ENCODE measurements at places on chromosomes 7 and 10.

DNA sequence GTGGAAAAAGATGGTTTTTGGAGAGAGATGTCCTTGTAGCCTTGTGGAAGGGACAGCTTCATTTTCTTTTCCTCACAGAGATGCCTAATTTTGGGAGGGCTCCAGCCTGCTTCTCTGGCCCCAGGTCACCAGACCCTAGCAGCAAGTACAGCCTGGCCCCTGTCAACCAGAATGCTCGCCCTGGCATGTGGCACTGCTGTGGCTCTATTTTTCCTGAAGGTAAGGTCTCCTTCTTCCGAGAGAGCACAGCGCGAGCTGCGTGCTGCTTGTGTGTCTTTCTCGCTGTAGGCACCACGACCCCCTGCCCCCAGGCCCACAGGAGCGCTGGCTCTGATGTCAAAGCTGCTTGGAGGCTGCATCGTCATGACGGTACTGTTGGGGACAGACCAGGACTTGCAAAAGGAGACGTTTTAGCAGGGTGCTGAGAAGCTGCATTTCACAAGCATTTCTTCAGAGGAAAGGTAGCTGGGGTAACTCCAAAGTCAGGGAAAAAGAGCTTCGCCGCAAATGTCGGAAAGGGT lies 58.7 kb downstream of the CLEC2L start:
- no peak for DNase-seq

DNA sequence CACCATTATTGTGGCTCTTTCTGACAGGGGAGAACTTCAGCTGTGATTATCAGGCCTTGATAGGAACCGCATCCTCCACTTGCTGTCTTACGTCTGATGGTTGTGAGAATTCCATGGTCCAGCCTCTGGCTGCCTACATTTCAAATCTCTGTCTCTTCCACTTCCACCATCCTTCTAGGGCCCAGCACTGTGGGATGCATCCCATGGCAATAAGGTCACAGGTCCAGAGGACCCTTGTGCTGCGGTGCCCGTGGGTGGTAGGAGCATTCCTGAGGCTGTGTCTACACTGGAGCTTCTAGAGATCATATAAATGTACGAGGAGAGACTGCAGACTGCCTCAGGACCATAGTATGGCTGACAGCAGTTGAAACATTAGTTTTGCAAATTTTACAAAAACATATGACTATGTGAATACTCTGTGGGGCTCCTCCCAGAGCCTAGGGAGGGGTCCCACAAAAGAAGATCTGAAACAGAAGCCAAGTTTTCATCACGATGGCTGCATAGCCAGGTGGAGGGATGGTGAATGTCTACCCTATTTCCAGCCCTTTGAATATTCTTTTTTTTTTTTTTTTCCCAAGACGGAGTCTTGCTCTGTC lies 11.8 kb downstream of the CALML3 start:
- DNase-seq: no peak

- DNase-seq: no peak
These were observed 7.2 kb downstream of the CPXM2 start for GRCh38 chr10:123884351-123884906.

- DNase-seq: no peak
These were observed 235.4 kb downstream of the HGF start for GRCh38 chr7:81534446-81534845.

DNA sequence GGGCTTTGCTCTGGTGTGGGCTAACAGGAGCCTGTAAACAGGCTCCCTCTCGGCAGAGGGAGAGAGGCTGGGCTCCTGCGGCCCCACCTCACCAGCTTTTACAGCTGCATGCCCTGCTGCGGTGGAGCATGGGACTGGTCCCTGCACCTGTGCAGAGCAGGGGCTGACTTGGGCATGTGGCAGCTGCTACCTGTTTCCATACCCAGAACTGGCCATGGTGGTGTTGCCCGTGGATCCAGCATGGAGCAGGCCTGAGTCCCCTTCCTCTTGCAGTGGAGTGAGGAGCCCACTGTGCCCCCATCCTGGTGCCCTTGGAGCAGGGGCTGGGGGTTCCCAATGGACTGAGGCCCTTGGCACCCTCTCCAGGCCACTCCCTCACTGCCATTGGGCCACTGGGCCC lies 91.9 kb upstream of the MGMT start:
- no peak for DNase-seq

DNA sequence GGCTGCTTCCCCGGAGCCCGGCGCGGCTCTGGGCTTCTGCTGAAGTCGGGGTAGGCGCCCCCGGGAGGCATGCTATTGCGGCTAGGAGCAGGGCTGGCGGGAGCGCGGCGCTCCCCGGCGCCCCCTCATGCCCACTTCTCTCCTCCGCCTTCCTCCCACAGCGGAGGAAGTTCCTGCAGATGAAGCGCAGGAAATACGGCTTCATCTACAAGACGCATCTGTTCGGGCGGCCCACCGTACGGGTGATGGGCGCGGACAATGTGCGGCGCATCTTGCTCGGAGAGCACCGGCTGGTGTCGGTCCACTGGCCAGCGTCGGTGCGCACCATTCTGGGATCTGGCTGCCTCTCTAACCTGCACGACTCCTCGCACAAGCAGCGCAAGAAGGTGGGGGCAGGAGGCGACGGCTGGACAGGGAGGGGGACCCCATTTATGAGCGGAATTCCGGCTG lies 479 bp downstream of the CYP26A1 start:
- no peak for DNase-seq

GRCh38 chr7:55365205-55365674 lies at the start of gene LANCL2:
LANCL2 (plus strand) TSS chr7:55365337; CDS start chr7:55366026, 689 bp downstream.
- DNase-seq: no peak

DNA sequence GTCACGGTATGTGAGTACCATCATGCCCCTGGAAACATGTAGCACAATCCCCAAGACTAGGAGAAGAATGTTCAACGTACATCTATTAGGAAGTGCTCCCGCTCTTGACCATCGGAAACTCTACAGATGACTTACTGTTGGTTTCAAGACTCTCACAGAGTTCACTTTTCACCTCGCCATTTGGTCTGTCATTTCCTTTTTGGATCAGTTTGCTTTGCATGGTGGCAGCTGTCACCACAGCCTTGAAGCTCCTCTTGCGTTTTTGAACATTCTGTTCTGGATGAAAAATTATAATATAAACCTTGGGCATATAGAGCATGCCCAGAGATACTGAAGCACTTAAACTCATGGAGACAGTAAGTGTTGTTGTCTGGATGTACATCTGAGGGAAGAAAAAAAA lies 806.8 kb downstream of the GRM8 start:
- DNase-seq: no peak

DNA sequence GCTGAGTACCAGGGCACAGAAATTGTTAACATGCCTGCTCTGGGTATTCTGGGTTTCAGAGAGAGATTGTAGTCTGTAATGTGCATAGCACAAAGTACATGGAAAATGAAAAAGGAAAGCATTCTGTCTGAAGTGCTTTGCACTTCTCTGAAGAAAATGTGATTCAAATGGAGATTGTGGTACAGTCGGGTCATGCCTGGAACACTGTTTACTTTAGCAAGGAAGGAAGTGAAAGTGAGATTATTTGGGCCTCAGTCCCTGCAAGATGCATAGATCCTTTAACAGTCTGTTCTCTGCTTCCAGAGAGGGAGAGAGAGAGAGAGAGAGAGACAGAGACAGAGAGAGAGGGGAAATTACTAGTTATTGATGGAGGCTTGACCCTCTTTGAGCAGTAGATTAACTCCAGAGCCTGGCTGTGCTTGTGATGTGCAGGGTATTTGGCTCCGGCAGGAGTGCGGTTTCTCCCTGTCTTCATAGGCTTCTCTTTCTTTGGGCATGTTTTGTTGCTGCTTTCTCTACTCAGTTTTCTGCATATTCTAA lies 5.4 kb downstream of the VWC2 start:
- no peak for DNase-seq

- no peak for DNase-seq
These were observed 44.9 kb downstream of the DLG5 start for GRCh38 chr10:77881636-77882035.

DNA sequence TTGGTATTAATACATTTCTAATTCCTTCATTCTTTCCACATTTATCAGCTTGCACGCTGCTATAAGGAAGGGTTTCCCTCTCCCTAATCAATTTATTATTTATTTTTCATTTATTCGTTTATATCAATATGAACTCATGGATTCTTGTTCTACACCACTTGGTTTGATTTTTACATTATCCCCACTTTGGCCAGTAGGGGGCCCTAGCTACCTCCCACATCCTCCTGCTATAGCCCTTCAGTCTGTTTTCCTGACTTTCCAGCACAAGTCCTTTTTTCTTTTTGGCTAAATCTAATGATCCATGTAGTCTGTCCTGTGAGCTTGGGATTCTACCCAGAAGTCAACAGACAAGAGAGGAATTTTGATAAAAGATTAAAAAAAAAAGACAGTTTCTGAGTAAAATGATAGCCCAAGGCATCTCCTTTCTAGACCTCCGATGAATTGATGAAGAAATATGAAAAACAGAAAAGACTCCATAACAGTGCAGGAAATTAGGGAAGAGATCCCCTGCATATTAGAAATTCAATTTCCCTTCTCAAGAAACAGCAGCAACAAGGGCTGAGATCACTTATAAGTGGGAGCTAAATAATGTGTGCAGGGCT lies 47.7 kb downstream of the LYZL2 start:
- DNase-seq: no peak

GRCh38 chr7:126715076-126715475 lies 537.7 kb downstream of the GRM8 start:
- DNase-seq: no peak
